SW 1271 (cell line): ENCODE measurements at places on chromosomes 6 and 20.
A peak's percentile ranks its signal among the peaks of the same experiment; 100 is the strongest.

DNA sequence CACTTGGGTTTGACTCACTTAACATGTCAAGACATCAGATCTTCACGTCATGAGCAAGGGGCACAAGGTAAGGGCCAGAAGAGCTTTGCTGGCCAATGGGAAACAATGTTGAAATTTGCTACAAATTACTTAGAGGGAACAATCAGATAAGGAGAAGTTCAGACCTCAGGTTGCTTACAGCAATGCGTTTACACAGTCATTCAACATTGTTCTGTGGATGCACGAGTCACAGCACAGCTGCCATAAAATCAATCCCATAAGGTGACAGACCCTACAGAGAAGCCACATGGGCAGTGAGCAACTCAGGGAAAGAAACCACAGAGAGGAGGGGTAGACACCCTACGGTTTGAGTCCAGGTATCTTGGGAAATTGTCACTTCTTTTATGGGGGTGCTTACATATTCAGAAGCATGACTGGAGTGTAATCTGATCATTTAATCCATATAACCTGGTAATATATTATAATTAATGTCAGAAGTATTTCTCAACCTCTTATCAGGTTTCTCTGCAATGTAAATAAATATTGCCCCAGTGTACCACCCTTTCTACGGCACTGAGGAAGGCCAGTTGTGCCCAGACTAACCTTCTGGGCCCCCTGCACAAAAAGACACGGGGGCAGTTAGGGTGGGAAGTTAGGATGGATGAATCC lies 2.3 kb upstream of the SLC22A2 start:
- DNase-seq = no peak

GRCh38 chr6:162957062-162957461 lies 229.3 kb downstream of the PACRG start:
- no peak for DNase-seq

DNA sequence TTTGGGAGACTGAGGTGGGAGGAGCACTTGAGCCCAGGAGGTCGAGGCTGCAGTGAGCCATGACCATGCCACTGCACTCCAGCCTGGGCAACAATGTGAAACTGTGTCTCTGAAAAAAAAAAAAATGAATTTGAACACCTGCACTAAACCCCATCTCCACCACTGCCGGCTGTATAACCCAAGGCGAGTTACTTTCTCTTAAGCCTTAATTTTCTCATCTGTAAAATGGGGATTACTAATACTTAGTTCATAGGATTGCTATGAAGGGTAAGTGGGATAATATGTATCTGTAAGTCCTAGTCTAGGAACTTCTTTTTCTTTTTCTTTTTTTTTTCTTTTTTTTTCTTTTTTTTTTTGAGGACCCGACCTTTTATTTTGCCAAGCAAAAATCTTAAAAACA lies 61.5 kb downstream of the SHLD1 start:
- DNase-seq = no peak

DNA sequence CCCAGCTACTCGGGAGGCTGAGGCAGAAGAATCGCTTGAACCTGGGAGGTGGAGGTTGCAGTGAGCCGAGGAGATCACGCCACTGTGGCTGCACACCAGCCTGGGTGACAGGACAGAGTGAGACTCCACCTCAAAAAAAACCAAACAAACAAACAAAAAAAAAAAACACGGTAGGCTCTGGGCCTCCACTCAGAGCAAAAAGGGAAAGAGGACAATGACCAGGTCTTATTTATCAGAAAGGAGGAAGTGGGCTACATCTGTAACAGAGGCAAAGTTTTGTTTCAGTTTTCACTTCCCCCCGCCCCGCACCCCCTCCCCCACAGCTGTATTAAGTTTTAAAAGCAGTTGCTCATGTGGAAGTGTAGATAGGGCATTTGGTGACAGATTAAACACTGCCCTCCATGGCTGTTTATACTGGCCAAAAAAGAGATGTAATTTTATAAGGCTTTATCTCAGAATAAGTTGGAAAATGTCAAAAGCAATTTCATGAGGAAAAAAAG lies 114.6 kb downstream of the RCAN2 start:
- no peak for DNase-seq

DNA sequence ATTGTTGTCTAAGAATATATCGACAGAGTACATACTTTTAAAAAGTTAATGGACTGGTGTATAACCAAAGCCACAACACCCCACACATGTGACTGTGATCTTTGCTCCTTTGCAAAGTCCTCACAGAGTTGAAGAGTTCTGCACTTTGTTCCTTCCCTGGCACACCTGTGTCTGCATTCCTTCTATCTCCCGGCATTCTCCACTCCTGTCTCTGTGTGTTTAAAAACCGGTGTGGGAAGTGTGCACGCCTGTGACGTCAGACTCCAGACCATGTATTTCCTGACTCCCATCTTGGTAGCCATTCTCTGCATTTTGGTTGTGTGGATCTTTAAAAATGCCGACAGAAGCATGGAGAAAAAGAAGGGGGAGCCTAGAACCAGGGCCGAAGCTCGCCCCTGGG lies at the start of gene IYD:
Gene IYD (plus strand): TSS at position 251 of the 400 bp plus-strand sequence. CDS start 20 bp downstream, at position 271.
- no peak for DNase-seq

DNA sequence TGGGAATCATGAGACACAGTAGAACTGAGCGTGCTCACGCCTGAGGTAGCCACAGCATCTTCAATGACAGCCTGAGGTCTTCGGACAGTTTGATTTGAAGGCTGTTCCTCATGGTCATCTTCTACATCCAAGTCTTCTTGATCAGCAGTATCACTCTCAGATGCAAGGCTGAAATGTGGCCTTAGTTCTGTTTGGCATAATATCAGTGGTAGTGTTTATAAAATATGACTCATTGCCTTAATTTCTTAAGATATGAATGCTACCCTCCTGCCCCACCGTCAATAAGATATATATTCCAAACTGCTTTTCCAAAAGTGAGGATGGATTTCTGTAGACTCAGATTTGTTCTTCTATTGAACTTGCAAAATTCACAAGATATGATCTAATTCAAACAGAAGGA lies 17.5 kb upstream of the MAP7 start:
- no peak for DNase-seq

DNA sequence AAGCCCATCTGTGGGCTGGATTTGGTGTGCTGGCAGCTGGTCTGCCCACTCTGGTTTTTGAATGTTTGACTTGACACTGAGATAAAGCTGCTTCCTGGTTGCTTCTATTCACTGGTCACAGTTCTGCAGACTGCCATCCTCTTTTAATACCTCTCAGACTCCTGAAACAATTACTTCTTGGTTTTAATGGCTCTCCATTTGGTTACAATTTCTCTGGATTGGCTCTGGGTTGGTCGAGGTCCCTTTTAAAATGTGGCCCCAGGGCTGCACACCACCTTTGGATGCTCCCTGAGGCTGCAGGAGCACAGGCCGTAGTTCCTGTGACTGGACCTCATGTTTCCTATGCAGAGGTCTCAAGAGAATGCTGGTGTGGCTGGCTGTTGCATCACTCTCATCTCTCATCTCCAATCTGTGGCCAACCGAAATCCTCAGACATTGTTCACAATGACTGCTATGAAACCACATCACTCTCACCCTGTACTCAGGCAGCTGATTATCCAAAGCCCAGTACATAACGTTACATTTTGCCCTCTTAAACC lies 98.5 kb downstream of the INSM1 start:
- DNase-seq = no peak

- DNase-seq = no peak
These were observed 92.4 kb upstream of the SHLD1 start for GRCh38 chr20:5657876-5658200.

DNA sequence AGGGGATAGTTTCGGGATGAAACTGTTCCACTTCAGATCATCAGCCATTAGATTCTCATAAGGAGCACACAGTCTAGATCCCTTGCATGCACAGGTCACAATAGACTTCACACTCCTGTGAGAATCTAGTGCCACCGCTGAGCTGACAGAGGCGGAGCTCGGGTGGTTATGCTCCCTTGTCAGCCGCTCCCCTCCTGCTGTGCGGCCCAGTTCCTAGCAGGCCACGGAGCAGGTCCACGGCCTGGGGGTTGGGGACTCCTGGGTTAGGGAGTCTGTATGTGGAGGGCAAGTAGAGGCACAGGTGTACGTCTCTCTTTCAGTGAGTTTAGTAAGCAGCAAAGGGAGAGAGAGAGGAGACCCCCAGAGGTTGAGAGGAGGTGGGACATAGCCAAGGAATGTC lies 30.5 kb upstream of the MDFI start:
- no peak for DNase-seq

DNA sequence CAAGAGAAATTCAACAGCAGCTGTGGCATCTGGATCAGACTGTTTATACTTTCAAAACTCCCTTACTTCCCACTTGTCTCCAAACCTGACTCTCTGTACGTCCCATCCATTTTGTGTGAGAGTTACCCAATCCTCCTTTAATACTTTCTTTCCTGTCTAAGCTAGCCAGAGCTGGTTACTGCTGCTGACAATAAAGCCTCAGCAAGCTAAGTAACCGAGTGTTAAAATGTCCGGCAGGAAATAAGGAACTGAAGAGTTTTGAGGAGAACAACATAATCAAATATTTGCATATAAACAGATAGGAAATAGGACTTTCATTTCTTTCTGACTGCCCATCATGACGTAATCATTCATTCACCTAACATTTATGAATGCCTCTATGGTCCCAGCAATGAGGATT lies 11.6 kb downstream of the TMEM30A start:
- no peak for DNase-seq

DNA sequence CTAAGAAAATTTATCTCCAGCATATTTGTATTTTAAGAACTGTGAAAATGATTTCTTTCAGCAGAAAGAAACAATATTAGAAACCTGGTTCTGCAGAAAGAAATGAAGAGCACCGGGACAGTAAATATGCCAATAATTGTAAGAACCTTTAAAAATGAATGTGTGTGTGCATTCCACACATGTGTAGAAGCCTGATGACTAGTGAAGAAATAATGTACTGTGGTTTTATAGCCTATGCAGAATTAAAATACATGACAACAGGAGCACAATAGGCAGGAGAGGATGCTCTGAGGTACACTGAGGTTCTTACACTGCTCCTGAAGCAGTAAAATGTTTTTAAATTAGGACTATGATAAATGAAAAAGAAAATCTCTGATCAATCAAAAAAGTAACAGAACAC lies 48.9 kb downstream of the SNX14 start:
- DNase-seq = no peak

DNA sequence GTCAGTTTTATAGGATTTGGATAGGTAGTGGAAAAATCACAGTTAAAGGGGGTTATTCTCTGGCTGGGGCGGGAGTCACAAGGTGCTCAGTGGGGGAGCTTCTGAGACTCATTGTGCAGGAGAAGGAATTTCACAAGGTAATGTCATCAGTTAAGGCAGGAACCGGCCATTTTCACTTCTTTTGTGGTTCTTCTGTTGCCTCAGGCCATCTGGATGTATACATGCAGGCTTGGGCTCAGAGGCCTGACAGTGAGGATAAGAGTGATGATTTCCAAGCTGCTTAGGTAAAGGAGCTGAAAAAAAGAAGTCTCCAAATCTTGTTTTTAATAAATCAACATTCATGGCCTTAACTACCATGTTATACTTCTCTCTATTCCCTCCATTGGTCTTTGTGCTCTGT lies 622.9 kb upstream of the ID4 start:
- DNase-seq = no peak

- no peak for DNase-seq
These were observed 48.7 kb upstream of the SAMD5 start for GRCh38 chr6:147459780-147460179.

DNA sequence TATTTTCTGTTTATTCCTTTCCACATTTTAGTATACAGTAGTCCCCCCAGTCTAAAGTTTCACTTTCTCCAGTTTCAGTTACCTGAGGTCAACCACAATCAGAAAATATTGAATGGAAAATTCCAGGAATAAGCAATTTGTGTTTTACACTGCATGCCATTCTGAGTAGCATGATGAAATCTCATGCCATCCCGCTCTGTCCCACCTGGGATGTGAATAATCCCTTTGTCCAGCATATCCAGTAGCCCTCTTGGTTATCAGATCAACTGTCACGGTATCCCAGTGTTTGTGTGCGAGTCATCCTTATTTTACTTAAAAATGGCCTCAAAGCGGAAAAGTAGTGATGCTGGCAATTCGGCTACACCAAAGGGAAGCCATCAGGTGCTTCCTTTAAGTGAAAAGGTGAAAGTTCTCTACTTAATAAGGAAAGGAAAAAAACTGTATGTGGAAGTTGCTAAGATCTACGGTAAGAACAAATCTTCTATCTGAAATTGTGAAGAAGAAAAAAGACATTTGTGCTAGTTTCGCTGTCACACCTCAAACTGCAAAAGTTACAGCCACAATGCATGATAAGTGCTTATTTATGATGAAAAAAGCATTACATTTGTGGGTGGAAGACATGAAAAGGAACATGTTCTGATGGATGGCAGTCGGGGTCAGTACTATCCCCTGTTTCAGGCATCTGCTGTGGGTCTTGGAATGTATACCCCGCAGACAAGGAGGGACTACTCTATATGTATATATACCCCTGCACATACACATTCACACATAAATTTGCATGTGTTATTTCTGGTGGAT lies 11.3 kb downstream of the NOX3 start:
- peak; percentile 34 for DNase-seq

DNA sequence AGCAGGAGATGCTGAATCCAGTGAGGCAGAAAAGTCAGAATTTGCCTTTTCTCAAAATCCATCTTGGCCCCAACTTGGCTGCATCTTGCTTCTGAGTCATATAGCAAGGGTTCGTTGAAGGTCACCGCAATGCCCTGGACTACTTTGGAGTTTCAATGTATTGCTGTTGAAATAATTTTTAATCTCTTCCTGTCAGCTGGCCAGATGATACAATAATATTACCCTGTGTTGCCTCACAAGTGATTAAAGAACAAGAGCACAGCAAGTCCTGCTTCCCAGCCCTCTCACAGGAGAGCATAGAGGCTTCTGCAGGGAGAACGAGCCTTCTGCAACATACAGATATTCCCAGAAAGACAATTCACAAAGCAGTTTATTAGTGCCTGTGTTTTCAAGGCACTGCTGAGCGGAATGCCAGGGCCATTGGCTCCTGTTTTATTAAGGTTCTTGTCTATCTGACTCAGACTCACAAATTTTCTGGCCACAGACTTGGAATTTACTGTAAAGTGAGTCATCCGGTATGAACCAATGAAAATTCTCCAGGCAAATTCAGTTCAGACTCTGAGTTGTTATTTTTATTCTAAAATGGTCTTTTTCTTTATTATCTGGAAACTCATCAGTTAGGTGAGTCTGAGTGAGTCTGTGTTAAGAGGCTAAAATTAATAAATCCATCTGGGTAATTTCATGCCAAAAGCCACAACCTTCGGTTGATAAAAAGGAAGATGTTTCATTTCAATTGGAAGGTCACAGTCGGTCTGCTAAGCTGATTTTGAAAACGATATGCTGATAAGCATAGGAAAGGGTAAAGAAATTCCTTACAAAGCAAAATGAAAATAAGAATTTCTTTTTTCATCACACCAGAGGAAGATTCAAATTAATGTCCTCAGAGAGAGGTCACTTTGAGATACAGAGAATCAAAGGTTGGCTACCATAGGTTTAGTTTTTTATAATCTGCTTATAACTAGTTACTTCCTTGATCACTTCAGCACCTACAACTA lies 289.4 kb upstream of the STXBP5 start:
- DNase-seq = peak; percentile 28
